ENCODE measurements at places on chromosomes 16 and 17.

- DNase-seq, result no peak
Measured at GRCh38 chr17:34178092-34178491, 77.0 kb upstream of the CCL2 start.

DNA sequence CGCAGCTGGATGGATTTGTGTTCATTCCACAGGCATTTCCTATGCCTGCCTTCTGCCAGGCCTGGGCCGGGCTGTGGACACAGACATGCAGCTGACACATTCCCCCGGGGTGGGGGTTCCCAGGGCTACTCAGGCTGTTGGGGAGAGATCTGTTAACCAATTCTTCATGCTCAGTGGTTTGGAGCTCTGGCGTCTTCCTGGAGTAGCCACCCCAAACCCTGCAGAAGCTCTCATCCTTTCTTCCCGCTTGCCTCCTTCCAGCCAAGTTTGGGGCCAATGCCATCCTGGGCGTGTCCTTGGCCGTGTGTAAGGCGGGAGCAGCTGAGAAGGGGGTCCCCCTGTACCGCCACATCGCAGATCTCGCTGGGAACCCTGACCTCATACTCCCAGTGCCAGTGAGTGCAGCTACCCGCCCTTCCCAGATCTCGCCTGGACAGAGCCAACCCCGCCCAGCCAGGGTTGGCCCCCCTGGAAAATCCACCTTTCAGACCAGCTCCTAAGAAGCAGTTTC is 2.6 kb downstream of the ENO3 start:
- no peak for DNase-seq

GRCh38 chr17:79406316-79406715 is 204.5 kb downstream of the RBFOX3 start:
- DNase-seq, result no peak

DNA sequence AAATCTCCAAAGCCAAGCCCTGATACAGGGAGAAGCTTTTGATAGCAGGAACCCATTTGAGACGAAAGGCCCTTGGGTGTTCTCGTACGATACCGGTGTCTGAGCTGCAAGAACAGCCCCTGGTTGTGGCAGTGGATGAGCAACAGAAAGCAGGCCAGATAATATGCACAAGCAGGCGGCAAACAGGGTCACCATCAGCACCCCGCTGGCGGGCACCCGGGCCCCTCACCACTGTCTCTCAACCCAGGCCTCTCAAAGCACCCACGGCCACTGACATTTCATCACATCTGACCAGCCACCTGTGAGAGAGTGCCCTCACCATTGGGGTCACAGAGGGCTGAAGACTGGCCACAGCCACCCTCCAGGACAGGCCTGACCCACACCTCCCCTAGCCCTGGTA is 230.4 kb downstream of the C16orf78 start:
- no peak for DNase-seq

GRCh38 chr17:71446645-71447437 is 674.0 kb upstream of the SOX9 start:
- no peak for DNase-seq

Measured in H1 (cell line).